ENCODE measurements at places on chromosomes 5 and 9.

GRCh38 chr5:21681911-21682310 lies 1171.2 kb downstream of the CDH12 start:
- DNase-seq: peak; percentile 51

DNA sequence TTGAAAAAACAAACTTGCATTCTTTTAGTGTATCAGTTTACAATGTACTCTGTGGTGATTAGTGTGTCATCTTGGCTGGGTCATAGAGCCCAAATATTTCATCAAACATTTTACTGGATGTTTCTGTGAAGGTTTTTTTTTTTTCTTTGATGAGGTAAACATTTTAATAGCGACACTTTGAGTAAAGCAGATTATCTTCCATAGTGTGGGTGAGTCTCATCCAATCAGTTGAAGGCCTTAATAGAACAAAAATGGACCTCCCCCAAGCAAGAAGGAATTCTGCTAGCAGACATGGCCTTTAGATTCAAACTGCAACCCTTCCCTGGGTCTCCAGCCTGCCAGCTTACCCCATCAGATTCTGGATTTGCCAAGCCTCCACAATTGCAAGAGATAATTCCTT lies 72.5 kb downstream of the FSTL4 start:
- no peak for DNase-seq

DNA sequence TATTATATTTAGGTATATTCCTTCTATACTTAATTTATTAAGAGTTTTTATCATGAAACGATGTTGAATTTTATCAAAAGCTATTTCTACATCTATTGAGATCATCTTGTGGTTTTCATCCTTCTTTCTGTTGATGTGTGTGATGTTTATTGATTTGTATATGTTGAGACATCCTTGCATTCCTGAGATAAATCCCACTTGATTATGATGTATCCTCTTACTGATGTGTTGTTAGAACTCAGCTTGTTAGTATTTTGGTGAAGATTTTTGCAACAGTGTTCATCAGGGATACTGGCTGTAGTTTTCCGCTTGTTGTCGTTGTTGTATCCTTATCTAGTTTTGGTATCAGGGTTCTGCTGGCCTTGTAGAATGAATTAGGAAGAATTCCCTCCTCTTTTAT lies 213.6 kb downstream of the GDNF start:
- no peak for DNase-seq

- peak; percentile 27 for DNase-seq
Observed at GRCh38 chr5:143605403-143606005, 202.0 kb upstream of the NR3C1 start.

- no peak for DNase-seq
Observed at GRCh38 chr9:99050924-99051323, 54.0 kb upstream of the TGFBR1 start.

DNA sequence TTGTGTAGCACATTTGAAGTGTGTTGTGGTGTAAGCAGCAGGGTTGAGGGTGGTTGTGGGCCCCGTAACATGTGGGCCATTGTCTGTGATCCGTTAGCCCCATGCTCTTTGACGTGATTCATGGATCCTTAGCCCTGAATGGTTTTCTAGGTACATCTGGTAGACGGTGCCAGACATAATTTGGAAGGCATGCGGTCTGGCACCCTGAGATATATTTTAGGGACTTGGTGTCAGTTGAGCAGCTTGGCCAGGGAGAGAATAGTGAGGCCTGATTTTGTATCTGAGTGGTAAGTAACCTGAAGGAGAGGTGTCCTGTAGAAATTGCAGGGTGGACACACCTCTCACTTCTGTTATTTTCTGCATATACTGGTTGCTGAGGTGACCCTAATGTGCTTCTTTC lies 10.9 kb downstream of the SH3GL2 start:
- no peak for DNase-seq

- peak; percentile 18 for DNase-seq
Observed at GRCh38 chr5:107063511-107063910, 607.2 kb downstream of the EFNA5 start.

DNA sequence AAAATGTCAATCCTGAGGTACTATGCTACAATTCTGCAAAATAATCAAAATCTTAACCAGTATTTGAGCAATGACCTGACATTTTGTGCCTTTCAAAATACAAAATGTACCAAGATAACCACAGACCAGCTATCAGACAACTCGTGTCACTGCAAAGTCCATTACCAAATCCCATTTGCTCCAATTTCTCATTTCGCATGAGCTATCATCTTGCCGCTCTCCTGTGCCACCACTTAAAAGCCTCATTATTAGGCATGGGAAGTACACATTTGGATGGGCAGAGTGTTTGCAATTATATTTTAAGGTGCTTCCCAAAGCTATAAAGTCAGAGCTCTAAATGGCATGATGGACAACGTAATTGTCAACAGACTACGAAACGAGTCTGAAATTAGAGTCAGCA lies 205.2 kb downstream of the AGTPBP1 start:
- DNase-seq: no peak

DNA sequence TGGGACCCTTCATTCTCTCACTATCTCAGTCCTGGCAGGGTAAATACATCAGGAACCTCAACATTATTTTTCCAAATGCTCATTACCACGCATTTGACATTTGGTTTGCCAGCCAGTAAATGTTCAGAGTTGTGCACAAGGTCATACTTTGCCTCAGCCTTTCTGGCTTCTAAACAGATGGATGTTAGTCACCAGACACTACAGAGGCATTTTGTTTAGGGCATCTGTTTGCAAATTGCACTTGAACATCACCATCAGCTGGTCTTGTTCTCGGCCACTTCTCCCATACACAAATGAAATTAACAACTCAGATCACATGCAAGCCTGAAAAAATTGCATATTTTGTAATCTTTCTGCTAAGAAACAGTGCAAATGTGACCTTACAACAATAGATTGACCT lies 75.0 kb upstream of the SLC1A1 start:
- no peak for DNase-seq

DNA sequence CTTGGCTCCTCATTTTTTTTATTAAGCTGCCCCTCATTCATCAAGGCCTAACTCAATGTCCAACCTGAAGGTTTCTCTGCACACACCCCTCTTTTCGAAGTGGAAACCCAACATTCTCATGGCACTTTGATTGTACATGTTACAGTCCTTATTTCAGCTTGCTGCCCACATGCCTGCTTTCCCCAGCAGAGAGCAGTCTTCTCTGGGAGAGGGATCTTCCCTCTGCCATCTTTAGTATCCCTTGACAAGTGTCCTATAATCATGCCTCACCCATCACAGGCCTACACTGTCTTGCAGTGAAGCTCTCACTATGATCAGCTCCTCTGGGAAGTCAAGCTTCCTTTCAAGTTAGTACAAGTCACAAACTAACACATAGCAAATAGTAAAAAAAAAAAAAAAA lies 175.1 kb downstream of the ACER2 start:
- no peak for DNase-seq

- DNase-seq: no peak
Observed at GRCh38 chr9:117434566-117434965, 19.7 kb upstream of the ASTN2 start.

DNA sequence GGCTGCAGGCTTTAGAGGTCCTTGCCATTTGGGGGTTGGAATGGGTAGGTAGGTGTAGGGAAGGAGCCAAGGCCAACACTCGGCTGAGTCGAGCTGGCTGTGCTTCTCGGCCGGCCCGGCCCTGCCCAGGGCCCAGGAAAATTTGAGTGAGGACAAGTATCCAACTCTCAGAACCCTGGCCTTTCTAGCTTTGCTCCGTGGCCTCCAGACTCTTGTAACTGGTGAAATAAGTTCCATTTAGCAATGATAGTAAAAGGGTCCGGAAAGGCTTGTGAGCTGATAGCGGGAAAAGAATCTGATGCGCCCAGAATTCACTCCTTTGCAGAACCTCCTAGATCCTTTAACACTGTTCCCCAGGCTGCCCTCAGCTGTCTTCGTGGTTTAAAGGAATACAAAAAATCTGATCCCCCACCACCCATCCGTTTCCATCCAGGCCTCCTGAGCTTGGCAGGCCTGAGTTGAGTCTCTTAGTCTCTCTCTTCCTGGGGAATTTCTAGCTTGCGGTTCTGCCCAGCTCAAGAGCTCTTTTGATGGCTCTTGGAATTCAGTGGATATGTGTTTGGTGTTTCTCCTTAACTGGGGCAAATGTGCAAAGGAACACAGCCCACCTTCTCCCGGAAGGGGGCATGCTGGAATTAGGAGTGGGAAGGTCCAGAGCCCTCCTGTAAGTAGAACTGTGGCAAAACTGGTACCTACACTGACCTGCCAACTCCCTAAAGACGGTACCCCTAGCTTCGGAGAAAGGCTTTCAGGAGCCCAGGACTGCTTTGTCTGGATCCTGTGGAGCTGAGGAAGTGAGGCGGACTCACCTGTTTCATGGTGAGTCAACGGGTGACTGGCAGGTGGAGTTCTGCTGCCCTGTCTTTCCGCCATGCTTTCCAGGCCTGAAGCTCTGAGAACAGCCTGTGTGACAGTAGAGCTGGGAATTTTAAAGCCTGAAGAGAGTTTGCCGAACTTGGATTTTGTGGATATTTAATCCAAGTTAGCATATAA lies 1.7 kb downstream of the DMRT3 start:
- DNase-seq: no peak

GRCh38 chr9:130039528-130040147 lies 3.4 kb downstream of the FNBP1 start:
- peak; percentile 29 for DNase-seq

- DNase-seq: no peak
Observed at GRCh38 chr5:107665036-107665570, 5.6 kb downstream of the EFNA5 start.

- no peak for DNase-seq
Observed at GRCh38 chr9:128825923-128826700, 3.5 kb downstream of the SPOUT1 start.

- no peak for DNase-seq
Observed at GRCh38 chr9:104177003-104177611, 83.0 kb downstream of the SMC2 start.

DNA sequence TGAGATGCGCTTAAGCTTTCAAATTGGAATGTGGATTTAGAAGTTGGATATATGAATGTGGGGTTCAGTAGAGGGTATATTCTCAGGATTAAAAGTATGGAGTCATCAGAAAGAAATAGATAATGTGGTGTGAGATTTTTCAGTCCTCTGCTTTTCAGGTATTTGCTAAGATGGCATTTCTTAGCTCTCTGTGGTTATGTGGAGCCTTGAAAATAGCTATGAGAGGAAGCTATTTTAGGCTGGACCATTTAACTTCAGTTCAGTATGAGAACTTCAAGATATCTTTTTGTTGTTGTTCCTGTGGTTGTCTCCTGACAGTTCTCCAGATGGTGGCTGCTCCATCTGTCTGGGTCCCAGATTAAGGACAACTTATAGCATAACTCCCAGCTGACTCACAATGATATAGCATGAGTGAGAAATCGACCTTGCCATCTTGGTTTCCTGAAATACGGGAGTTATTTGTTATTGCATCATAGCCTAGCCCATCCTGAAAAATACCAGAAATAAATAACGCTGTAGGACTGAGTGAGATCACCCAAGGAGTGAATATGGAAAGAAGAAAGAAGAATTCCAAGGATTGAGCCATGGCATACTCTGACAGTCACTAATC lies 461.5 kb downstream of the ANXA1 start:
- DNase-seq: peak; percentile 31

DNA sequence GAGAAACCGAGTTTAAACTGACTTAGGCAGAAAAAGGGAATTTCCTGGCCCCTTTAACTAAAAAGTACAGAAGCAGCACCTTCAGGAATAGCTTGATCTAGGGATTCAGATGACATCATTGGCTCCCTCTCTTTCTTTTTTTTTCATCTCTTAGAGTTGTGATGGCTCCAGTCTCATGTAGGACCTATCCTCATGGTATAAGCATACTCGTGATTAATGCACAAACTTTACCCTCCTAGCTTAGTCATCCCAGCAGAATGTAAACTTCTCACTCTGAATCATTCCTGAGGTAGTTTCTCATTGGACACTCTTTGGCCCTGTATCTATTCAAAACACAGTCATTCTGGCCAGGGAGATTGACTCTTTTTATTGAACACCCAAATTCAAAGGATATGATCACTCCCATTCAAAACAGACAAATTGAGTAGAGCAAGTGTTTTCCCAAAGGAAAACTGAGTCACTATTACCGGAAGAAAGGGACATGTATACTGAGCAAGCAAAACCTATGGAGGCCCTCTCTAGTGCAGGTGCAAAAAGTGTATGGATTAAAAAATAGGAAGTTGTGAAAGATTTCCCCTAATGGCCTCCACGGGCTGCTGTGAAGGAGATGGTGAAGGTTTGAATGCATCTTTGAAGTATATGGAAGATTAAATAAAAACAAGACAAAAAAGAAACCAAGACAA lies 27.6 kb upstream of the SMIM23 start:
- peak; percentile 89 for DNase-seq

DNA sequence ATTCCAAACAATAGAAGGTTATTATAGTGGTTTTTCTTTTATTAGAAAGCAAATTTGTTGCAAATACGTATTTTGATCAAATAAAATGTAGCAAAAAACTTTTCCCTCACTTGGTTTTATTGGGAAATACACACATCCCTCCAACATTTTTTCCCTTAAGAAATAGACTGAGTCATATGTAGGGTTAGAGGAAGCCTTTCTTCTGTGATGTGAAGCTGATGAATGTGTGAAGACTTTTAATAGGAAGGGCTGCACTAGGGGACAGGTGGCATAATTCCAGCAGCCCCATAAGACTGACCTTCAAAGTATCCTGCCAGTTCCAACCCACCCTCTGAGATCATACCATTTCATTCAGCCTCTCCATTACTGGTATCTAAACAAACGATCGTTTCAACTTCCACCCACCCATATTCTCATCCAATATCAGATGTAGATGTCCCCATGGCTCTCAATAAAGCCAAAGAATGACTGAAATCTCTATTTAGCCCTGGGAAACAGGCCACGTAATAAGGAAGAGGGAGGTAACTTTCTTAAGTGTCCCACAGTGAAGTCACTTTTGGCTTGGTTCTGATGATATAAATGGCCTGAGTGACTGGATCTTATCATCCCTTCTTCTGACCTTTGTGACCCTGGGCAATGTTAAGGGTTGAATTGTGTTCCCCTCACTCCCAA lies 64.7 kb upstream of the LPAR1 start:
- no peak for DNase-seq

DNA sequence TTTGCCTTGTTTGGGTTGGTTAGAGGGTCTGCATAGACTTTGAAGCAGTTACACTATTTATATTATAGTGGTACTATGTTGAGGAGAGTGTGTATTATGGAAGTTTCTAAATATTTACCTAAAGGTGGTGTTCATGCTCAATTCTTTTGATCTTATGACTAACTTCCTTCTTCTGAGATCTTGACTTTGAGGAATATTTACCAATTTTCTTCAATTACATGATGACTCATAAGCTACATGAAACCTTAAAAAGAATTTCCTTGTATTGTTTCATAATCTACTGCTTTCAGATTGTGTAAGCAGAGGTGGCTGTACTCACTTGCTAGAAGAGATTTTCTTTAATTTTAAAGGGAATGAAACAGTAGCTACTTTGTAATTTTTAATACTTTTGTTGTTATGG lies 276.1 kb downstream of the TAF11L14 start:
- DNase-seq: no peak

- no peak for DNase-seq
Observed at GRCh38 chr5:112491257-112491656, 72.2 kb upstream of the EPB41L4A start.

- peak; percentile 26 for DNase-seq
Observed at GRCh38 chr5:123813264-123813663, 301.3 kb downstream of the CSNK1G3 start.

- peak; percentile 68 for DNase-seq
Observed at GRCh38 chr9:136587145-136587943, 41.5 kb upstream of the NOTCH1 start.
